KG1 (cell line): ENCODE measurements at places on chromosomes 1 and 21.

DNA sequence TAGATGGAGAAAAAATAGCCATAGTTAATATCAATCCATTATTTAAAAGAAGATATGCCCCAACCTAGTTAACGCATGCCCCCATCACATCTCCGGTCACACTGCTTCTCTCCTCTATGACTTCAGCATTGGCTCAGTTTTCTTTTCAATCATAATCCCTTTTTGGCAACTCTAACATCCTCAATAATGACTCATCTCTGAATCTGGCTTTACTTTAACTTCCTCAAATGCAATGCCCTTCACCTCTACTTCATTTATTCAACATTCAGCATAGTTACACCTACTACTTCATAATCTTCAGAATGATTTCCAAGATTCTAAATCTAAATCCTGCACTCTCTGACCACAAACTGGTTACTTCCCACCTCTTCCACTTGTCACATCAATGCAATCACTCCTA lies 417.3 kb downstream of the USH2A start:
- no peak for DNase-seq

DNA sequence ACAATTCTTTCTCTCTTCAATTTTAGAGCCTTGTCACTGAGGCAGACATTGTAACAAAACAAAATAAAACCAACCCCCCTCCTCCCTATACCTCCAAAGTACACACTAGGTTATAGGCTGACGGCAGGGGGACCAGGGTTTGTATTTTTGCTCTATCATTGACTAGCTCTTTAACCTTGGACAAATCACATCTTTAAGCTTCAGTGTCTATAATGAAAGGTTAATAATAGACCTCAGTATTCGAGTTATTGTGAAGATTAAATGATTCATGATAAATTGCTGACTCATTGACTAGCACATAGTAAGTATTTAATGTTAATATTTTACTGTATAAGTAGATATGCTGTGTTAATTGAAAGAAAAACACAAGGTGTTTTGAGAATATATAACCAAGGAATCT lies 1267.6 kb upstream of the ADGRL2 start:
- DNase-seq: no peak

DNA sequence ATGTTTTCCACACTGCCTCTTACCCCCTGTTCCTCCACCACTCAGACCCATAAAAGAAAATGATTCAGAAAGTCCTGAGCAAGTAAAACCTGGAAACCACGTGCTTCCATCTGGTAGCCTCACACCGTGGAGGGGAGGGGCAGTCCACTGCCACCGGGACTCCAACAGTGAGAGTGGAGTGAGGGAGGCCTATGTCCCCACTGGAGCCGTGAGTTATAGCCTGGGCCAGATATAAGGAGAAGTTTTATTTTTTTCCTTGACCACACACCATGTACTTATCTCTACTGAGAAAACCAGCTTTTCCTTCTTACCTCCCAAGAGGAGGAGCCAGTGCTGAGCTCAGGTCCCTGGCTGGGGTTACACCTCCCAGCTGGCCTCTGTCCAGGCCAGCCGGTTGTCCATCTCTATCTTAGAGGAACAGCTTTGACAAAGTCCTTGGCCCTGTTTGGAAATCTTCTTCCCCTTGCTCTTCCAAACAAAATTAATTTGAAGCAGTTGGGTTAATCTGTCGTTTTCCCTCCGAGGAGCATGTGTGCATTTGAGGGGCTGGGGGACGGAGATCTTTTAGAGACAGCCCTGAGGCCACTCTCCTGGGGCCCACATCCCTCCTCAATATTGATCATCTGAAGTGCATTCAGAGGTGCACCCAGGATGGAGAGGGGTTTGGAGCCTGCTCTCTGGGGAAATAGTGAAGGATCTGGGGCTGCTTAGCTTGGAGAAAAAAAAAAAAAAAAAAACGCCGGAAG lies 49.1 kb upstream of the SERBP1 start:
- DNase-seq: no peak

GRCh38 chr1:228463559-228464455 lies 23.4 kb upstream of the RNF187 start:
- no peak for DNase-seq

- DNase-seq: no peak
These were observed 61.6 kb downstream of the EDEM3 start for GRCh38 chr1:184693011-184693410.

GRCh38 chr1:24111996-24112779 lies at the start of gene MYOM3:
Gene MYOM3 (minus strand): TSS chr1:24112135. CDS start chr1:24108636, 3,499 bp downstream.
- peak; percentile 34 for DNase-seq

GRCh38 chr1:228365271-228366061 lies 41.2 kb downstream of the TRIM11 start:
- no peak for DNase-seq

DNA sequence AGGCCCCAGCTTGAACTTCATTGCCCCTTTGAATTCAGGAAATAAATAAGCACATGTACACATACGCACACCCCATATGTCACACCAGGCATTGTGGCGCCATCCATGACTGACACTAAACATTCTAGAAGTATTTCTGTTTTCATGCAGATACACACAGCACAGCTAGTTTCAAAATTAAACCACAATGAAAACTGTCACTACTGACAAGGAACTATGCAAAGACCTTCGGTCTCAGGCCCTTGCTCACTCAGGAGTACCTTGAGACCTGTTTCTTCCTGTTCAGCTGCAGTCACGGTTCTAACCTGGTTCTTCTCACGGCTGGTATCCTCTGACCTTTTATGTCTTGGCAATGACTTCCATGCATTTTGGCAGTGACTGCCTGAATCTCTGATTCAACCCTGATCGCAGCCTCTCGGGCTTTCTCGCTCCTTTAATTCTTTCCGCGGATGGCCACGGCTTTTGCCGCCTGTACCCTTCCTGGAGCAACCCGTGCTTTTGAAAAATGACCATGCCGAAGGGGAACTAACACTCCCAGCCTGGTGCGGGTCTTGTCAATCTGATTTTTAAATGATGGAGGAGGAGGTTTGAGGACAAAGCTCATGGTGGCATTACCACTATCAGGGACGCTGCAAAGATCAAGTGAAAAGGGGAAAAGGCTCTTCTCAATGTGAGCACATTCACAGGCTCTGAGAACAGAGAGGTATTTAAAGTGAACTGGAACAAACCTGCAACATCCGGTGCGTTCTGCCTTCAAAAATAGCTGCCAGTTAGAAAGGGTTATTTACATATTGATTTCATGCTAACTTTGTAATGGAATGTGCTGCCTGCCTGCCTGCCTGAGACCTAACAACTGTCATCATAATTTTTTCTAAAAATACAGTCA lies 384.6 kb downstream of the RRAGC start:
- DNase-seq: no peak

DNA sequence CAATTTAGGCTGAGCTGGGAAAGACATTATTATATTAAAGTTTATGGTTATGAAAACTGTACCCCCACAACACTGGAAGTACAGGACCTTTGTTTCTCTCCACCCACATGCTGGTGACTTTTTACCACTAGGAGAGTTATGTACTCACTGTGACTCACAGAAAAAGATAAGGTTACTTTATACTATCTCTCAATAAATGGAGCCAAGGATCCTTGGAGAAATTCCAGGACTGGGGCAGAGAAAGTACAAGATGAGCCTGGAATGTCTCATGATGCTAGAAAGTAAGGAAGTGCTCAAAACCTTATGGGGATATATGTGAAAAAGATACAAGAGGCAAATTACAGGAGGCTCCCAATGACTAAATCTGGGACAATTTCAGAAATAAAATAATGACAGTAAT lies 63.9 kb upstream of the C1orf105 start:
- no peak for DNase-seq

GRCh38 chr1:89600451-89601224 lies 32.3 kb upstream of the LRRC8C start:
- no peak for DNase-seq

GRCh38 chr1:19070197-19070651 lies 113.7 kb upstream of the IFFO2 start:
- no peak for DNase-seq

DNA sequence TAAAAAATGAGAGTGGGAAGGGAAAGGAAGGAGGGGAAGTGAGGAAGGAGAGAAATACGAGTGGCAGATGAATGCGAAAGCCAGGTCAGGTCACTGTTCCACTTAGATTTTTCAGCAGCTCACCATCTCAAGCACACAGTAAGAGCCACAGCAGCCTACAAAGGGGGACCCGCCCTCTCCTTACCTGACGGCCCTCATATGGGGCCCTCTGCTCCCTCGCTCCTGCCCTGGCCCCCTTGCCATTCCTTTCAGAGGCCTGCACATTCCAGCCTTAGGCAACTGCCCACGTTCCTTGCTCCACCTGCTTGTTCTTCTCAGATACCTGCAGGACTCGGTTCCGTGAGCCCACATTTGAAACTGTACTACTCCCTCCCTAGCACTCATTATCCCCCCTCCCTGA lies 22.0 kb downstream of the VPS26C start:
- DNase-seq: no peak

- no peak for DNase-seq
These were observed 436.9 kb downstream of the PRDM2 start for GRCh38 chr1:14136881-14137280.

DNA sequence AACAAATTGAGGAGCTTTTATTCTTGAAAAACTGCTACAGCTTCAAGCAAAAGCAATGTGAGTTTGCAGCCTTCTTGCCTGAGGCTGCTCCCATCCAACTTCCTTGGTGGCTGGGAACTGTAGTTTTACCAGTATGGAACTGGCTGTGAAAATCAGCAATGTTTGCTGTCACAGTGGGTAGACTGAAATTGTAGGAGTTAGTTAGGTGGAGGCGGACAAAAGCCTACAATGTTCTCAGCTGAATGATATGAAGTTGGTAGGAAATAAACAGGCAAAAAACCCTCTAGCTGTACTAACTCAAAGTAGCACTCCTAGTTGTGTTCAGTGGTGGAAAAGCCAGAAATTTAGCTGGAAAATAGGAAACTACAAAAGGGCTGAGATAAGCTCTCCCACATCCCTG lies 18.5 kb downstream of the HAX1 start:
- DNase-seq: no peak

DNA sequence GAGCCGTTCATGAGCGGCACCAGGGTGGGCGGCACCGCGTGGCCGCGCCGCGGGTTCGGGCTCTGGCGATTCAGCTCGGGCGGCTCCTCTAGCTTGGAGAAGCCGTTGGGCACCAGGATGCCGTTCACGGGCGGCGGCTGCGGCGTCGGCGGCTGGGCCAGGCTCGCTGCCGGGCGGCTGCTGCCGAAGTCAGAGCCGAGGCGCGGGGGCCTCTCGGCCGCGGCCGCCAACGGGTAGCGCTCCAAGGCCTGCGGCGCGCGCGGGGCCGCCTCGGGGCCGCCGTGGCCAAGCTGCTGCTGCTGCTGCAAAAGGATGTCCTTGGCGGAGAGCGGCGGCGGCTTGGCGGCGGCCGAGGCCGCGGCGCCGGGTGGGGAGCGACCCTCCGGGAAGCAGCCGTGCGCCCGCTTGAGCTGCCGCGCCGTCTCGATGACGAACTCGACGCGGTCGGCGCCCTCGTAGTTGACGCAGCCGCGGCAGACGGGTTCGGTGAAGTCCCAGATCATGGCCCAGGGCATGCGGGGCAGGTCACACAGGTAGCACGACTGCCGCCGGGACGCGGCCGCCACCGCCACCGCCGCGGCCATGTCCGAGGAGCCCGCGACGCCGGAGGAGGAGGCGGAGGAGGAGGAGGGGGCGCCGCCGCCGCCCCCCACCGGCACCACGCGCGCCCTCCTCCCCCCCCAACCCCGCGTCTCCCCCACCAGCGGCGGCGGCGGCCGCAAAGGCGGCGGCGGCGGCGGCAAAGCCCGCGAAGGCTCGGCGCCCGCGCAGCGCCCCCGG lies 877 bp downstream of the IRF2BP2 start:
- DNase-seq: no peak

DNA sequence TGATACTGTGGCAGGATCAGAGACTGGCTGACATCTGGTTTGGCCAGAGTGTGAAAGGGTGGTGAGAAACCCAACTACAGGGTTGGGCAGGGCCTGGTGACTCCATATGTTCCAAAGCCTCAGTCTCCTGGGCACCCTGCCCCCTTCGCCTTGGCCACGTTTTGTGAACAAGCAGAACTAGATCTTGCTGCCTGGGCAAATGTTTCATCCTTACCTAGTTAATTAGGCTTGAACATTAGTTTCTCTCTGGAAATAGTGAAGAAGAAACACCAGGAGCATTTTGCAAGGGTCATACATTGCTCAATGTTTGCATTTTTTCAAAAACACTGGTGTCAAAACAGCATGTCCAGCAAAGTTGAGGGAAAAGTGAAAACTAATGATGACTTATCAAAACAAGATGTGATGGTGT lies 60.5 kb downstream of the MAP3K7CL start:
- no peak for DNase-seq

GRCh38 chr1:14954210-14954609 lies 199.3 kb upstream of the TMEM51 start:
- no peak for DNase-seq

DNA sequence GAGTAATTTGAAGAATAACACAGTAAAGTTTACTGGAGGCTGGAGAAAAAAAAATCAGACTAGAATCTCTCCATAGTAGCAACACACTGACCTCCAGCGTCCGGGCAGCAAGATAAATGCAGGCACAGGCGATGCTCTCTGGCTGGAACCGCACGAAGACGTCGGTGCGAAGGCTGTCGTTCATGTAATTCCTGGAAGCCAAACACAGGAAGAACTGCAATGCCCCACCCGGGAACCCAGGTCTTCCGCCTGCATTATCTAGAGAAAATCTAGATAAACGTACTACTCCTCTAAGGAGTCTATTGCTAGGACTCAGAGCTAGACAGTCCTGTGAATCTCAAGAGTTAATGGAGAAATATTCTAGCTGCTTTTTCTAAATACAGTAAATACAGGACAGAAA lies 8.5 kb downstream of the CCNL2 start:
- no peak for DNase-seq

DNA sequence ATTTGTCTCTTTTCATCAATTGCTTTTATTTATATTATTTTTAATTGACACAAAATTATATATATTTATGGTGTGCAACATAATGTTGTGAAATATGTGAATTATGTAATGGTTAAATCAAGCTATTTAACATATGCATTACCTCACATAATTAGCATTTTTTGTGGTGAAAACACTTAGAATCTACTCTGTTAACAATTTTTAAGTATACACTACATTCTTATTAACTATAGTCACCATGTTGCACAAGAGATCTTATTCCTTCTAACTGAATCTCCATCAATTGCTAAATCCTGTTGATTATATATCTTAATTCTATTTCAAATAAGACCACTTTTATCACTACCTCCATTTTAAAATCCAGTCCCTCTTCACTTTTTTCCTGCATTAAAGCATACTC lies 42.5 kb downstream of the PLPPR5 start:
- DNase-seq: no peak

GRCh38 chr1:6260961-6261614 lies at the start of gene GPR153:
Gene GPR153 (minus strand): TSS chr1:6261098. CDS start chr1:6254905, 6,193 bp downstream.
- DNase-seq: no peak

DNA sequence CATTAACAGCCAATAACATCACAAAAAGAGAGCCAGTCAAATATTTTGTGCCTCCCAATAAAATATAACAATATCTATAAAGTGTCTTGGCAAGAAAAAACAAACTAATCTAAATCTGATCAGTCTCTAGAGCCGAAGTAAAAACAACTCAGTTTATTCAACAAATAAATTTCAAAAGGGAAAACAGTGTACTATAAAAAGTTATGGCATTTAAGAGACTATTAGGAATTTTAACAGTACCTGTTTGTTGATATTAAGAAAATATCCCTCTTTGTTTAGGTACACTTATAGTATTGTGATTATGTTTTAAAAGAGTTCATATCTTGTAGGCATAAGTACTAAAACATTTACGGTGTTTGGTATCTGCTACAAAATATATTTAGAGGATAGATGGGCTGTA lies 36.6 kb upstream of the C1orf53 start:
- DNase-seq: no peak
